ENCODE measurements at places on chromosomes 6 and 20.

- DNase-seq = no peak
Measured at GRCh38 chr6:161107779-161108730, 116.5 kb downstream of the MAP3K4 start.

GRCh38 chr6:3292431-3293197 is 33.9 kb downstream of the PSMG4 start:
- no peak for DNase-seq

DNA sequence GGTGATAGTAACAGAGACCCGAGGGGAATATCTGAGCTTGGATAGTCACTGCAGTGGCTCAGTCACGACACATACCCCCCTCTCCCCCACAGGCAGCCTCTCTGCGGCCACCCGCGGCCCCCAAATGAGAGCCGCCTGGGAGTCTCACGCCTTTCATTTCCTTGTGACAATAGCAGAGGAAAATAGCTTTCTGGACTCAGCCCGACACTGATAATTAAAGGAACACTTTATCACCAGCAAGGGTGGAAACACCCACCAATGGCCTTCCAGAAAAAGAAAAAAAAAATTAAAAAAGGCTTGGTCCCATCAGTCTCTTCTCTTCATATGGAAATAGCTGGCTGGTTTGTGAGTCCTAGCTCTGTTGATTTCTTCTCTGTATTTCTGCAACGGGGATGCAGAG is 35.1 kb upstream of the KCNG1 start:
- DNase-seq = no peak

GRCh38 chr20:36246401-36246800 is 10.1 kb downstream of the AAR2 start:
- no peak for DNase-seq

DNA sequence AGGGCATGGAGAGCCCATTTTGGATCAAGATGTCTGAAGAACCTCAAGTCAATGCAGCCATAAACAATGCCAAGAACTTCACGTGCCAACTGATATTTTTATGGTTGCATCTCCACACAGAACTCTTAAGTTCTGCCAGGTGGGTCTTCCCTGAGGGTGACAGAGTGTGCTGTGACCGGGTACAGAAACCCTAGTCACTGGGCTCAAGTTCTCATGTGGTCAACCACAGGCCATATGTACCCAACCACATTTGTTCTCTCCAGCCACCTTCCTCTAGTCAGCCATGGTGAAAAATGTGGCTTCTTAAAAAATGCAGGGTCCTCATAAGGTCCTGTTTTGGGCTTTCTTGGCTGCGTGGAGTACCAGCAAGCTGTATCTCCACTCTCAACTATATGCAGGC is 48.9 kb downstream of the CLIC5 start:
- DNase-seq = no peak

DNA sequence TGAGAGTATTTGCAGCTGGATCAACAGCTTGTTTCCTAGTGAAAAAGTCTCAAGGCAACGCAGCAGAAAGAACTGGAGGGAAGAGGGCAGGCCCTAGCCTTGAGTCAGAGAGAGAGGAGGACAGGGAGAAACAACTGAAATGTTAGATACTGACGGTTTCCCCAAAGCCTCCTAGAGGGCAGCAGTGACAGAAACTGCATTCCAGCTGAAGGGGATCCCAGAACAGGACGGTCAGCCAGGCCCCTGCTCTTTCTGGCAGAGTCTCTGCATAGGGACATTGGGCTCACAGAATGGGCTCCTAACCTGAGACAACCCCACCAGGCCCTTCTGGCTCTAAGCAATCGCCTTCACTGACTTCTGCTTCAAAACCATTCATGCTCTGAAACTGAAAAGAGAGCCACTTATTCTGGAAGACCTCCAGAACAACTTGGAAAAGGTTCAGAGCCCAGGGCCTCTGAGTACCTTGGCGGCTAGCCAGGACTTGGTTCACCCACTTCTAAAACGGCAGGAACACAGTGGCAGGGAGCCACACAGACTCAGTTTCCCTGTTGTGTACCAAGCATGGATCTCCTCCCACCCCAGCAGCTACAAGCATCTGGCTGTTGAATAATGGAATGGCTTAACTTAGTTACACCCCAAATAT is 72.9 kb downstream of the PSMB1 start:
- peak; percentile 42 for DNase-seq

GRCh38 chr6:160398674-160399271 is 50.6 kb downstream of the SLC22A3 start:
- no peak for DNase-seq

GRCh38 chr20:53579266-53579580 is 14.4 kb downstream of the ZNF217 start:
- DNase-seq = peak; percentile 55

- no peak for DNase-seq
Measured at GRCh38 chr6:6365242-6365641, 44.8 kb upstream of the F13A1 start.

DNA sequence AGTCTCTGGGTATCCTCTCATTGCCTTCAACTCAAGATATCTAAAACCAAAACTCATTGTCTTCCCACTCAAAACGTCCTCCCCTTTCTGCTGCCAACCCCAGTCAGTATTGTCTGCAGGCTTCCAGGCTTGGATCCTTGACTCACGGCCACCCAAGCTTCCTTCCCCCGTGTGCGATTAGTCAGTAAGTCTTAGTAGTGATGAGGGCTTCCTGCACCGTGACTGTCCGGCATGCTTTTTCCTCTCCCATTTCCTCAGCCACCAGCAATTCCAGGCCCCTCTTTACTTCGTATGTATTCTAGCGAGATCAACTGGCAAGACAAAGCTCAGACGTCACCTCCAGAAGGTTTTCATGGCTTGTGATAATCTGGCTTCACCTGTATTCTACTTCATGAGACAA is 88.6 kb upstream of the DUSP22 start:
- DNase-seq = no peak

DNA sequence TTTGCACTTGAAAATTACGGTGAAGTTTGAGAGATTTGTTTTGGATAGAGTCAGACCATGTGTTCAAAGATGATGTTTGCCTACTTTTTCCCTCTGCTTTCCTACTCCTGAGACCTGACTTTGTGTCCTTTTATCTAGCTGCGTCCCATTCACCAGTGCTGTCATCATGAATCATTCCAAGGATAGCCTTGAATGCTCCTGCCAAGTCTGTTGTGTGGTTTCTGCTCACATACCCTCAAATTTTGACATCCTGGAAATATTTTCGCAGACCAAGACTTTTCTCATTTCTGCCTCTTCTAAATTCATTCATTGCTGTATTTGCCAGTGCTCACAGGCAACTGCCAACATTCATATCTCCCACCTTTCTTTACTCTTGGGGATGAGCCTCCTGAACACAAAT is 175.9 kb upstream of the SCGN start:
- DNase-seq = no peak

- DNase-seq = no peak
Measured at GRCh38 chr6:147973806-147974205, 368.8 kb upstream of the SASH1 start.

DNA sequence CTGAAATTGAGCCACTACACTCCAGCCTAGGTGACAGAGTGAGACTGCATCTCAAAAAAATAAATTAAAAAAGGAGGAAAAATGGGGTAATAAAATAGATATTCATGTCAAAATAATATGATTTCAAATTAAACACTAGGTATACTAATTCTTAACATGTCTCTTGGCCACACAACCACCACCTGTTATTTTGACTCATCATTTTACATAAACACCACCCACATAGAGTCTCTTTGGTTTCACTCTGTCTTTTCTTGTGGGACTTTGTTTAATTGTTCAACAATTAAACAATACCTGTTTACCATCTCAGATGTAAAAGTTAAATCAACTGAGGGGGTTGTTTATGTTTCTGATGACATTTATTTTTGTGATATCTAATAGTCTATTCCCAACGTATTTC is 476.8 kb upstream of the ADGRB3 start:
- no peak for DNase-seq

- no peak for DNase-seq
Measured at GRCh38 chr20:10786678-10787077, 112.9 kb upstream of the JAG1 start.

GRCh38 chr20:37643400-37643799 is 50.4 kb upstream of the CTNNBL1 start:
- no peak for DNase-seq

GRCh38 chr6:163335671-163336545 is 78.6 kb upstream of the QKI start:
- DNase-seq = no peak

GRCh38 chr20:45289942-45290676 is 16.5 kb upstream of the RBPJL start:
- no peak for DNase-seq

DNA sequence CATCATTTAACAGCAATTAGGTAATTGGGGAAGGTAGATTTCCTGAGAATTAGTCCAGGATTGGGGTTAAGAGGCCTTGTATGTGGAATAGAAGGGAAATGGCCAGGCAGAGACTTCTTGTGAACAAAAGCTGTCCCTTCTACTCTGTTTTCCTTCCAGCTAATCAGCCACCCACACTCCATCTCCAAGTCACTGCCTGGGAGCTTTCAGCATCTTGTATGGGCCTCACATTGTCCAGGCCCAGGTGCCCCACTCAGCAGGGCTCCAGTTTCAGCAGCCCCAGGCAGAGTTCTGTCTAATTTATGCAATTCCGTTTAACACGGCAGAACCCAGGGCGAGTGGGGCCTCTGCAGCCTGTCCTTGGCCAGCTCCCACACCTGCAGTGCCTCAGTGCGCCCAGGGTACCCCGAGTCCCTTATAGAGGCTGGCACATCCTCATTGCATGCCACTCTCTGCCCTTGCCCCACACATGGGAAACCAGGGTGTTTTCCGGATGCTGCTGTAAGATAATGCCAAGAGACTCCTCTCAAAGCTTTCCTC is 113.0 kb downstream of the EDN3 start:
- DNase-seq = no peak

DNA sequence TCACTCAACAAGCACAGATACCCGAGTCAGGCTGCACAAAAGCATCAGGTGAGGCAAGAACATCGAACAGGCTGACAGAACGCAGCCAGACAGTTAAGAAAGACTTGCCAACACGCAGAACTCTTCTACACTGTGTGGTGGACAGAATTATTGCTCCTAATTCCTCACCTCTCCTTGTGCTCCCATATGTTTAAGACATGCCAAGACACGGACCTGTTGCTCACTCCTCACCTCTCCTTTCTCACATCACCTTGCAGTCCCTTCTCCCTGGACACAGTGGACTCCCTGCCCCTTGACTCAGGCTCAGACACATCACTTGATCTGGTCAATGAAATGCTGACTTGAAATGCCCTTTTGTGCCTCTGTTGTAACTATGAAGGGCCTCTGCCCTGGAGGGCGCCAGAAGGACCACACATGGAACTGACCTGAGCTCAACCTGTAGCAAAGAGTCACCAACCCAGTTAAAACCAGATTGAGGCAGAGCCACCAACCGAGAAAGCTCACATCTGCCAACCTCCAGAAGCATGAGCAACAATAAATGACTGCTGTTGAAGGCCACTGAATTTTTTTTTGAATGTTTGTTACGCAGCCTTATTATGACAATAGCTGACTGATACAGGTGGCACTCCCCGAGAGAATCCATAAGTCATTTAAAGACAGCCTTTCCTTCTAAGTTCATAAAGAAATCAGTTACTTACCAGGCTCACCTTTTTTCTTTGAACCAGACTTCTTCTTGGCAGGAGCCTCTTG is 24.0 kb downstream of the RRBP1 start:
- no peak for DNase-seq

DNA sequence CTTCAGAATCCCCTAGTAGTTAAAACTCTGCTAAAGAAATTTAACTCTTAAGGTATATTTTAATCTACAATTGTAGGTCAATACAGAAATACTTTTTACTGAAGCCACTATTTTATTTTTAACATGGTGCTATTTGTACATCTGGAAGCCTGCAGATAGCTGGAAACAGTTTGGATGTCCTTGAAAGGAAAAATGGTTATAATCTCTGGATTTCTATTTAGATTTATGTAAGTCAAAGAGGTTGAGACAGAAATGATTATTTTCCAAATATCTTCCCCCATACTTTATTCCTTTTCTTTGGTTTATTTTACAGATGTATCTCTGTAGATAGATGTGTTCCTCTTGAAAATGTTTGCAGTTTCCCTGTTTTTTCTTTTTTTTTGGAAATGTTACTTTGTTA is 1002.2 kb downstream of the KIF16B start:
- no peak for DNase-seq

Measured in AG20443 (cell line).